ENCODE measurements at places on chromosomes 13 and 19.

GRCh38 chr13:99231721-99232120, 26.5 kb downstream of the GPR18 start:
- DNase-seq, result no peak

DNA sequence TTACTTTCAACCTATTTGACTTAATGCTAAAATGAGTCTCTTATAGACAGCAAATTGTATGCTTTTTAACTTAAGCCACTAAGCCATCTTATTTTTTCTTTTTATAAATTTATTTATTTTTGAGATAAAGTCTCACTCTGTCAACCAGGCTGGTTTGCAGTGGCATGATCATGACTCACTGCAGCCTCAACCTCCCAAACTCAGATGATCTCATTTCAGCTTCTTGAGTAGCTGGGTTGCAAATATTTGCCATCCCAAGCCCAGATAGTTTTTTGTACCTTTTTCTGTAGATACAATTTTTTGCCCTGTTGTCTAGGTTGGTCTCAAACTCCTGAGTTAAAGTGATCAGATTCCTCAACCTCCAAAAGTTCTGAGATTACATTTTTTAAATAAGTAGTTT, 27.1 kb downstream of the ZNF714 start:
- no peak for DNase-seq

GRCh38 chr19:4675346-4675745, 5.2 kb upstream of the MYDGF start:
- no peak for DNase-seq

- DNase-seq, result no peak
These were observed 487.6 kb downstream of the COG6 start for GRCh38 chr13:40143106-40143505.

GRCh38 chr13:50891206-50891605, 18.4 kb upstream of the RNASEH2B start:
- DNase-seq, result no peak

DNA sequence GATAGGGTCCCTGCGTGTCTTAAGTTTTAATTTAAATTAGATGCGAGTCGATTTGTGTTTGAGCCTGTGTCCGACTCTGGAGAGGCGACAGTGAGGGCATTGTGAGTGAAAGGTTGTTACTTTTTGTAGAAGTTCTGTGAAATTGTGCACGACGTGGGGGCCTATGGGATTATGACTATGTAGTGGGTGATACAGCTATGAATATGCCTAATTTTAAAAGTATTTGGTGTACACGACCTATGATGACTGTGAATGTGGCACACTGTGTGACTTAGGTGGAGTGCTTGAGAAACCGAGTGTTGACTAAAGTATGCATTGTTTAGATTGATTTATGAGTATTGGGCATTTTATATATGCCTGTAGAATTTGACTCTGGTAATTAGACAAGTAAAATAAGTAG, 646 bp downstream of the ZNF567 start:
- DNase-seq, result no peak
